ENCODE measurements at places on chromosomes 2 and 18.

GRCh38 chr18:5771343-5771742 is 124.0 kb downstream of the TMEM200C start:
- DNase-seq, result no peak

- DNase-seq, result no peak
These were observed 25.6 kb downstream of the GNLY start for GRCh38 chr2:85719609-85720240.

- no peak for DNase-seq
These were observed 115.3 kb upstream of the CELF4 start for GRCh38 chr18:37680911-37681310.

GRCh38 chr2:61905372-61906185 is at the start of gene COMMD1:
Gene COMMD1, plus strand, starts transcription at chr2:61905674. Its CDS starts 5 bp downstream, at chr2:61905679.
- DNase-seq, result peak; percentile 82

DNA sequence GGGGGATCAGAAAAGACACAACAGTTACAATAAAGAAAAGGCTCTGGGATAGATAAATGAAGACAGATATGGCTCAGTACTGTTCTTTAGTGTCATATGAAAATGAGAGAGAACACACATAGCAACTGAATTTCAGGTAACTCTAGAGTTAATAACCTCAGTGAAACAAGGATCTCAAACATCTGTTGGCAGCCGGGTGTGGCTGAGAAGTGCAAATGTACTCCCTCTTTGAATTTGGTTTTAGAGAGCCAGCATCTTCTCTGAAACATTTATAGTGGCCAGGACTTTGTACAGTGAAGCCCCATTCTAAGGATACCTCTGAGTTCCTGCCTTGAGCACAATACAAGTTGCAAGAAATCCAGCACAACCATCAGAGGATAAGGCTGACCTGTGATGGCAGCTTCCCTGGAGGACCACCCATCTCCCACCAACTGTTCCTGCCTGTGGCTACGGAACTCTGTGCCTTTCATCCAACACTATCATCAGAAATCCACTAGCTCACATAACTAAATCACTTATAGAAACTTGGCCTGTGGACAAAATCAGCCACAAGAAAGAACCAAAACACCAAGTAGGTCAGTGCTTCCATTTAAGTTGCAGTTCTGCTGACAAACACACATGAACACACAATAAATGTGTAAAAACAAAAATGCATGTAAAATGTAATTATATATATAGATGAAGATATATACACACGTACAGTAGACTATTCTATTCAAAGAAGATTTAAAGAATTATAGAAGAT is 37.3 kb upstream of the PEX13 start:
- DNase-seq, result no peak

DNA sequence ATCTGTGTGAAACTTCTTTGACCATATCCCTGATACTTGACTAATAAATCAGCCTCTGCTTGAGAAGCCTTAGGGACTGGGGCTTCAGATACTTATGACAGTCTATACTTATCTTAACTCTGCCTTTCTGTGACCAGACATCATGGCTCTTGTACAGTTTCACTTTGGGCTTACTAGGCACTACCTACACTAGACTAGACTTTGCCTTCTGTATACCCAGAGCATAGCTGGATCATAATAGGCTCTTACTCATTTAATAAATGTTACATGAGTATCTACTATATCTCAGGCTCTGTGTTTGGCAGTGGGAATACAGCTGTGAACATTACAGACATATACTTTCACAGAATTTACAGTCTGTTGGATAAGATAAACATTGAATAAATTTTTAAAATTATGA is 9.0 kb downstream of the UGP2 start:
- no peak for DNase-seq

GRCh38 chr2:211204456-211204855 is 648.1 kb downstream of the CPS1 start:
- no peak for DNase-seq

GRCh38 chr2:130183512-130184373 is 1.7 kb downstream of the MZT2B start:
- DNase-seq, result no peak

GRCh38 chr18:11308499-11308898 is 159.1 kb upstream of the PIEZO2 start:
- DNase-seq, result no peak

GRCh38 chr2:177537636-177538035 is 145.1 kb downstream of the AGPS start:
- DNase-seq, result no peak

GRCh38 chr18:23226930-23227725 is 91.8 kb downstream of the CABLES1 start:
- DNase-seq, result no peak

DNA sequence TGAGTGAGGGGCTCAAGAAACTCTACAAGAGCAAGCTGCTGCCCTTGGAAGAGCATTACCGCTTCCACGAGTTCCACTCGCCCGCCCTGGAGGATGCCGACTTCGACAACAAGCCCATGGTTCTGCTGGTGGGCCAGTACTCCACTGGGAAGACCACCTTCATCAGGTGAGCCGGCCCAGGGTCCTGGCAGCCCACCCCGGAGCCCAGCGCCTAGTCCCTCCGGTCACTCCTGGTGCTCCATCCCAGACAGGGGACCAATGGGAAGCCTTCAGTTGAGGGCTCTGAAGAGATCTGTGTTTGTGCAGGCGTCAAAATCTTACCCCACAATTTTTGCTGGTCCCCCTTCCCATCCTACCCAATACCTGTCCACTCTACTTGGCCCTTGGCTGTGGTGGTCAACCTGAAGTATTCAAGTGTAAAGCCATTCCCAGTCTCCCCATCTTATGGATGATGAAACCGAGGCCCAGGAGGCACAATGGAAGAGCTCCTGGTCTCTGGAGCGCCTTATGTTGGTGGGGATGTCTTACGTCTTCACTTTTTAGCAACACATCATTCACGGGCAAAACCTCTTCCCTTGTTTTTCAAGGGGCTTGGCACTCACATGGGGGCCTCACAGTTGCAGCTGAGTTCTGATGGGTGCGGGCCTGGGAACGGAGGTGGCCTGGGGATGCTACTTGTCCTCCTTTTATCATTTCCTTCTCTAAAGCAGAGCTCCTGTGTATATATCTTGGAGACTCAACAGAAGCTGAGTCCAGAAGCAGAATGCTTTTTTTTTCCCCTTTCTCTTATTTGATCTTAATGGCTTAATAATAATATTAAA is 941 bp downstream of the EHD3 start:
- no peak for DNase-seq

- no peak for DNase-seq
These were observed 52.6 kb upstream of the CPO start for GRCh38 chr2:206886696-206887095.

GRCh38 chr2:240237609-240238174 is 97.2 kb upstream of the OTOS start:
- DNase-seq, result no peak

DNA sequence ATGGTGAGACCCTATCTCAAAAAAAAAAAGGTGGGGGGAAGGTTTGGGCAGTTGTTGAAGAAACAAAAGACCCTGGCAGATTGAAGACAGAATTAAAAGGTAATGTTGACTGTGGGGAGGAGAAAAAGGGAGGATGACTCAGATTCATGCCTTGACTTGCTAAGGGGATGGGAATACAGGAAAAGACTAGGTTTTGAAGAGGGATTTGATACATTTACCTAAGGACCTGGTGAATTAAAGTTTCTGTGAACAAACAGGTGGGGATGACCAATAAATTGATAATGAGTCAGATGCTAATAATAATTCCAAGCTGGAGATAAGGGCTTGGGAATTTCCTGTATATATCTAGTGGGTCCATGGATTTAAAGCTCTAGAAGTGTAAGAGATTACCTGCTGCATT is 27.6 kb downstream of the TTR start:
- DNase-seq, result no peak

- DNase-seq, result peak; percentile 13
These were observed 53.3 kb downstream of the ZNF236 start for GRCh38 chr18:76875390-76876325.

GRCh38 chr2:223519471-223519870 is 82.7 kb downstream of the SCG2 start:
- DNase-seq, result no peak

DNA sequence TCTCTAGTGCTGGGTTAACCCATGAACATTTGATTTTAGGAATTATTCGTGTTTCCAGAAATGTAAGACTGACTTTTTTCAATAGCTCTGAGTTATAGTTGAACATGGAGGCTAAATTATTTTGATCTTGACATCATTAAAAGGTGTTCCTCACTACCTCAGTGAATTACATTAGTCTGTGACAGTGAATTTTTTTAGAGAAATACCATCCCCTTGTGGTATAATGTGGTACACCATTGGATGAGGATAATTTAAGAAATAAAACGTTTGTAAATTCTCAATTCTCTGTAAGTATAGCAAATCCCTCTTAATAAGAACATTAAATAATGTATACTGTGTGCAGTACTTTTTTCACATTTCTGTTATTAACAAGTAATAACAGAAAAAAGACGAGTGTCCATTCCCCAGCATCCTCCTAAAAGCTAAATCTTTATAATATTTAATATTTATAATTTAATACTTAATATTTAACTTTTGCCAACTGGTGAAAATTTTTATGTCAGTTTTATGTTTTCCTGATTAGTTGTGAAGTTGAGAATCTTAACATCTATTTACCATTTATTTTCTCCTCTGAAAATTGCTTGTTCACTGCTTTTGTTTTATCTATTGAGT is 70.3 kb upstream of the CWC22 start:
- DNase-seq, result no peak
